ENCODE measurements at places on chromosomes 5 and 9.
A peak's percentile ranks its signal among the peaks of the same experiment; 100 is the strongest.

- DNase-seq, result no peak
These were observed 131.0 kb downstream of the RASGRF2 start for GRCh38 chr5:81091199-81091598.

GRCh38 chr5:143182901-143183820 lies 220.3 kb downstream of the NR3C1 start:
- no peak for DNase-seq

- no peak for DNase-seq
These were observed 14.2 kb upstream of the CMBL start for GRCh38 chr5:10321882-10322281.

DNA sequence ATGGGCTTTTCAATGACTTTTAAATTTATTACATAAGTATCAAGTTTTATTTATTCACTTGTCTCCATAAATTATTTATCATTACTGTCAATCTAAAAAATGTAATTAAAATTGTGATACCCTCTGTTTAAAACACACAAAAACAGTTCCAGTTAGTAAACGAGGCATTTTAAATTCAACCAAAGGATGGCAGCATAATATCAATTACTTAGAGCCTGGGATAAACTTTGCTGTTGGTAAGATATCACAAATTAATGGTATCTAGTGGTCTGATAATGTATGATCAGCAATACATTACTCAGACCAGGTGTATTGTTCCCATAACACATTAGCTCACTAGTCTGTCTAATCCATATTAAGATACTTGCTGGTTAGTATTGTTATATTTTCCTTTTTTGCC lies 9.6 kb upstream of the IFNE start:
- DNase-seq, result no peak

GRCh38 chr5:55427157-55427556 lies 107.6 kb downstream of the PLPP1 start:
- no peak for DNase-seq

- no peak for DNase-seq
These were observed 70.3 kb downstream of the PGM5 start for GRCh38 chr9:68426755-68427154.

- DNase-seq, result peak; percentile 1
These were observed 315.7 kb downstream of the MAT2B start for GRCh38 chr5:163821142-163821541.

DNA sequence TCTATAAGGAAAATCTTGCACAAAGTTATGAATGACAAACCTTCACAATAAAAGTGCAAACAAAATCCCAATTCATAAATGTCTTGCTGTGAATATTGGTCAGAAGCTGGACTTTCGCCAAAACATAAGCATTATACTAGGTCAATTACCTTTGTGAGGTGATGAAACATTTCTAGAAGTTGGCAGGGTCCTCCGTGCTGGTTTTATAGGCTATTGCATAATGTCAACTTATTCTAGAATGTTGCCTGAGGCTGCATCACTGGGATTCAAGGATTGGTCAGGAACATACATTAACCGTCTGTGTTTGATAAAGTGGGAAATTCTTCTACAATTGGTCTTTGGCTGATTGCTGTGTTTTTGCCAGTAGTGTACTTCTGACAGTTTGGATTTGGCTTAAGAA lies 49.8 kb upstream of the PALM2AKAP2 start:
- no peak for DNase-seq

DNA sequence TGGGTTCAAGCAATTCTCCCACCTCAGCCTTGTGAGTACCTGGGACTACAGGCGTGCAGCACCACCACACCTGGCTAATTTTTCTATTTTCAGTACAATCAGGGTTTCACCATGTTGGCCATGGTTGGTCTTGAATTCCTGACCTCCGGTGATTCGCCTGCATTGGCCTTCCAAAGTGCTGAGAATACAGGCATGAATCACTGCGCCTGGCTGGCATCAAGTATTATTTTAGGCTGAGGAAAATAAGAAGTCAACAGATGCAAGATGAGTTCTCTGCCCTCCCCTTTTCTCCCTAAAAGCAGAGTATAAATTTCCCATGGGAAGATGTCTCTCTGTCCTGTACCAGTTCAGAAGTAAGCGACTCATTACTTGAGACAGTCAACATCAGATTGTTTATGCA lies 71.5 kb downstream of the ELAVL2 start:
- no peak for DNase-seq

DNA sequence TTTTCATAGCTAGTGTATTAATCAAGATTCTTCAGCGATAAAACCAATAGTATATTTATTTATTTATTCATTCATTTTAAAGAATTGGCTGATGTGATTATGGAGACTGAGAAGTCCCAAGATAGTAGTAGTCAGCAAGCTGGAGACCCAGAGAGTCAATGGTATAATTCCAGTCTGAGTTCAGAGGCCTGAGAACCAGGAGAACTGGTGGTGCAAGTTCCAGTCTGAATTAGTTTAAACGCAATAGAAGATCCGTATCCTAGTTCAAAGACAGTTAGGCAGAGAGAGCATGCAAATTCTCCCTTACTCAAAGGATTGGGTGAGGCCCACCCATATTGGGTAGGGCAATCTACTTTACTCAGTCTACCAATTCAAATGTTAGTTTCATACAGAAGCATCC lies 364.2 kb upstream of the RPS23 start:
- DNase-seq, result no peak

DNA sequence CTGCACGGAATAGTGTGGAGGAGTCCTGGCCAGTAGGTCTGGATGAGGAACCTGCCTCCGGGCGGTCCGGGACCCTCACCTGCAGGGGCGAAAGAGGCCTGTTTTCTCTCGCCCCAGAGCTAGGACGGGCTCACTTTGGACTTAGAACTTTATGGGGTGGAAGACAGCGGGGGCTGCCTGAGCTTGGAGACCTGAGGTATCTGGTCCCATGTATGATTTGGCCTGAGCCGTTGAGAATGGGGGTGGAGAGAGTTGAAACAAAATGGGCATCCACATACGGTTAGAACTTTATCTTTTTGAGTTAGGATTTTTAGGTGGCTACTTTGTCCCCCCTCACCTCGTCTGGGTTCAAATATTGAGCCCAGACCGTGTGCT lies 681 bp upstream of the ETF1 start:
- no peak for DNase-seq

DNA sequence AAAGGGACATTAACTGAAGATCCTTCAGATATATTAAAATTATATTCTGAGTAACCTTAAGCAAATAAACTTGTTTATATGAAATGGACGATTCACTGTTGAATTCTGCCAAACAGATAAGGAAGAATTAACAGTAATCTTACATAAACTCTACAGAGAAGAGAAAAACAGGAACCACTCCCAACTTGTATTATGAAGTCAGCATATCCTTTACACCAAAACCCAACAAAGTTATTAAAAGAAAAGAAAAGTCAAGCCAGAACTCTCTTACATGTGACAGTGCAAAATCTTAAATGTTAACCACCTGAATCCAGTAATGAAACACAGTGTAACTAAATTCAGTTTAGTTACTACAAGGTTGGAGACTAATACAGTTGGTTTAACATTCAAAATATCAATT lies 185.8 kb downstream of the DEPDC1B start:
- DNase-seq, result no peak

DNA sequence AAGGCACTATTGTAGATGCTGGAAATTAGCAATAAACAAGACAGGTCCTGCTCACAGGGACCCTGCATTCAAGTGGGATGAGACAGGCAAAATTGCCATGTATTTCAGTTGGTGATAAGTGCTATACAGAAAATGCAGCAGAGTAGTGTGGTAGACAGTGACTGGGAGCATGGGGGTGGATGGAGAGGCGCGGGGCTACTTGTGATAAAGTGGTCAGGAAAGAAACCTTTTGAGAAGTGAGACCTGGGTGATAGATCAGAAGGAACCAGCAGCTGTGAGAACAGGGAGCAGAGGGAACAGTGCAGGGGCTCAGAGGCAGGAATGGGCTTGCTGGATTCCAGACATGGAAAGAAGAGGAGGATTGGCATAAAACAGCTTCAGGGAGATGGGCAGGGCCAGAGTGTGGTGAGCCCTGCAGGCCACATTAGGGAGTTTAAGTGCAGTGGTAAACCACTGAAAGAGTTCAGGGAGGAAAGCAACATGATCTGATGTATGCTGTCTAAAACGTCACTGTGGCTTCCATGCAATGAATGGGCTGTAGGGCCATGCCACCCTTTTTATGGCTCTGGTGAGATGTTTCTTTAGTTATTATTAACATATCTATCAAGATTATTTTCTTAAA lies 7.3 kb downstream of the CRHBP start:
- no peak for DNase-seq
